ENCODE measurements at places on chromosomes 16 and 17.

- no peak for DNase-seq
Observed at GRCh38 chr16:65116818-65117430, 4.9 kb downstream of the CDH11 start.

- DNase-seq = no peak
Observed at GRCh38 chr17:40150276-40150675, 9.9 kb downstream of the CASC3 start.

- no peak for DNase-seq
Observed at GRCh38 chr17:76474238-76474637, 6.8 kb downstream of the AANAT start.

GRCh38 chr17:13557077-13557476, 44.7 kb downstream of the HS3ST3A1 start:
- DNase-seq = no peak

GRCh38 chr17:55259684-55260111, 5.1 kb upstream of the HLF start:
- no peak for DNase-seq

GRCh38 chr16:68848786-68849185, 5.5 kb downstream of the TANGO6 start:
- no peak for DNase-seq
